NCI-H510A treated with DMSO at 0.1 percent for 48 hours (cell line): ENCODE measurements at places on chromosomes 3 and 15.

DNA sequence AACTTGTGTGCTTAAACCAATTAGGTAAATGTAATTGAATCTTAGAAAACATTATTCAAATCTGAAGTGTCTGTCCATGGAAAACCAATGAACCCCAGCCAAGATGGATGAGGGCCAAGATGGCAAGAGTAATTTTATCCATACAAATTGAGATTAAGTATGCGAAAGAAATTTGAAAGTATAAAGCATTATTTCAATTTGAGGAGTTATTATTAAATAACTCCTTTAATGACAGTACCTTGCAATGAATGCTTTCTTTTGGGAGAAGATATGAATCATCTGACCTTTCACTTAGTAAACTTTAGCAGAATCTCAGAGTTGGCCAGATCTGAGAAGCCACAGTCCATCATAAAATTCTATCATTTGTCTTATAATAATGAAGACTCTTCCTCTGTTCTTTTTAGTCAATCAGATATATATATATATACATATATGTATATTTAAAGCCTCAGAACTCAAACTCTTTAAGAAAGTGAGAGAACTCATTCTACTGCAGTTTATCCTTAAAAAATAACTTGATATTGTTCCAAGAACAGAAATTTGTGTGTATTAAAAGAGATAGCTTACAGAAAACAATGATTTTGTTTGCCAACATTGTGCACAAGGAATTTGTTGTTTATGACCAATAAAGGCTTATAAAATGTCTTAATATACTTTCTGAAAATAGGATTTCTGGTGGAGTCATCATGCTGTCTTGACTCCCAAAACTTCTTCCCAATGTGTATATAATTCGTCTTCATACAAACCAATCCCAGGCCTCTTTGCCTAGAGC lies 434.8 kb upstream of the THBS1 start:
- no peak for DNase-seq

GRCh38 chr15:56677271-56677670 lies 56.0 kb downstream of the ZNF280D start:
- no peak for DNase-seq

- DNase-seq = no peak
These were observed 129.1 kb upstream of the MEF2A start for GRCh38 chr15:99436542-99437314.

DNA sequence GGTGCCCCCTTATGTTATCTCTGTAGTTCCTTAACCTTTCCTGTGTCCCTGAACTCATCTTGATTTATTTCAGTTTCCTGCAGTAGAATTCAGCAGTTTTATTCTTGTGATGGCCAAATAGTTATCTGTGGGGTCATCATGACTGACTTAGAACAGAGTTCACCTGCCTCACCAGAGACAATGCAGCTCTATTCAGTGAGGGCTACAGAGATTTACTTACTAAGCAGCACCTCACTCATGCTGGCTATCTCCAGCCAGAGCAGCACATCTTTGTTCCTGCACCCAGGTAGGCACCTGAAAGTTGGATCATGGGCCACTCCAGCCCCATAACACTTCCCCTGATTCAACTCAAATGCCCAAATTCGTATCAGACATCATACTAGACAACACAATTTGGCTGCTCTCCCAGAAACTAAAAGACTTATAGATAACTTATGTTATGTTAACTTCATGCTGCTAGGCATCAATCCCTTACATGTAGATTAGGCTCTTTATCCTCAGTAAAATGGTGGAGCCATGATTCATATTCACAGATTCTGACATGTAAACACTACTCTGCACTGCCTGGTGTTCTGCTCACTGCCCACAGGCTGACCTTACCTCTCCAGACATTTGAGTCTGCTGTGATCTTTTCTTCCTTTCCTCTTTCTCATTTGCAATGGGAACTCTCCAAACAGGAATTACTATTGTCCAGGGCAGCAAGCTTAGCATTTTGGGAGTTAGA lies 9.3 kb upstream of the GOLGB1 start:
- no peak for DNase-seq

- no peak for DNase-seq
These were observed 46.1 kb downstream of the AGBL1 start for GRCh38 chr15:86125775-86126174.
